ENCODE measurements at places on chromosomes 3 and 15.

DNA sequence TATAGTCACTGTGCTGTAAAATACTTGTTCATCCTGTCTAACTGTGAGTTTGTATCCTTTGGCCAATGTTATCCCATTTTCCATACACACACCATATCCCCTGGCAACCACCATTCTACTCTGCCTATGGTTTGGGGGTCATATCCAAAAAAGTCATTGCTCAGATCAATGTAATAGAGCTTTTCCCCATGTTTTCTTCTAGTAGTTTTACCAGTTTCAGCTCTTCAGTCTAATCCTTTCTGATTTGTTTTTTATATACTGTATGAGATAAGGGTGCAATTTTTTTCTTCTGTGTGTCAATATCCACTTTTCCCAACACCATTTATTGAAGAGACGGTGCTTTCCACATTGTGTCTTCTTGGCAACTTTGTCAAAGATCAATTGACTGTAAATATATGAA lies 14.0 kb upstream of the DLG1 start:
- no peak overlapping the region for H3K4me3 ChIP-seq
- peaks cover 3% of the 10 kb centered on the region for H3K36me3 ChIP-seq
- no peak for DNase-seq

DNA sequence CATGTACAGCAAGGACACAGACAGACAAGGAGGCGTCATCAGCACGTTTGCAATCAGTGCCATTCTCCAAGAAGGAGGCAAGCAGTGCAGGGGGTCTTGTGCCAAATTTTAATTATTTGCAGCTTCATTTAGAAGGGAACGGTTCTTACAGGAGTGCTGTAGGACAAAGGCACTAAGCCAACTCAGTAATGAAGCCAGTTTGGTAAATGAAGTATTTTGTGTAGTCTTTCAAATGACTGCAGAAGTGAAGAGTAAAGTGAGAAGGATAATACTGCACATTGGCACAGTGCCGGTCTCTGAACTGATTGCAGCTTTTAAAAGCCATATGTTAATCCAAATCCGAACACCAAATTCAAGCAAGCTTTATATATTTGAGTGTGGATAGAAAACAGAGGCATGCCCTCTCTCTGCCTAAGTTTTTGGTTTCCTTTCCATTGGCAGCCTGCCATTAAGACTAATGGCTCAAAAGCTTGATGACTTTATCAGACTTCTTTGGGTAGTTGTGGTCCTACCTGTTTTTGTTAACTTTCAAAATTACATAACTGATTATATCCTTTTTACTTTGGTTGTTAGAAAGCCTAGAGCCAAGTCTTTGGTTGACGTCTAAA lies 101.3 kb downstream of the SENP2 start:
- H3K27ac ChIP-seq: no peak overlapping the region
- H3K4me1 ChIP-seq: no peaks in the 10 kb centered on the region
- peaks cover 32% of the 10 kb centered on the region for H3K27me3 ChIP-seq
- H3K36me3 ChIP-seq: no peaks in the 10 kb centered on the region
- no peak overlapping the region for H3K4me3 ChIP-seq

DNA sequence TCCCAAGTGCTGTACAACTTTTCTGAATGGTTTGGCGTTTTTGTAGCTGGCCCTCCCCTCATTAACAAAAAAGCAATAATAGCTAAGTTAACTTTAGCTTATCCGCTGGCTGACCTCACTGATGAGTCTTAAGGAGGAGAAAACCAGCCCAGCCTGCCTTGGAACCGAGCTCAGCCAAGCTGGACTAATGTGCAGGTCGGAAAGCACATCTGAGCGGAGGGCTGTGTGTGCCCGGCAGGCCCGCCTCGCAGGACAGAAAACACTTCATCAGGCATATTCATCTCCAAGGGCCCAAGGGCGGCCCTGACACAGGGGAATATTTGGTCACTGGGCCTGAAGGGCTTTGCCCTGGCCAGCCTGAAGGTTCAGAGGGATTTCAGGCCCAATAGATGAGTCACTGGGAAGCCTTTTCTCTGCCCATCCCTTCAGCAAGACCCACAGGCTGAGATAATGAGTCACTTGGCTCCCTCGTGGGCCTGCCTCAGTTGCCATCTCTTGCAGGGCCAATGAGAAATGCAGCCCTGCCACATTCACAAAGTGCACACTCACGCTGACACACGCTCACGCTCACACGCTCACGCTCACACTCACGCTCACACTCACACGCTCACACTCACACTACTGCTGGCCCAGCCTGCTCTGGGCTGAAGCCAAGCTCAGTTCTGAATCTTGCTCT lies 75.1 kb downstream of the SLC12A8 start:
- no peaks in the 10 kb centered on the region for H3K36me3 ChIP-seq
- H3K4me3 ChIP-seq: no peak overlapping the region
- H3K4me1 ChIP-seq: peaks cover 26% of the 10 kb centered on the region

GRCh38 chr3:193963808-193964516 lies 172.0 kb upstream of the HES1 start:
- H3K27me3 ChIP-seq: peaks cover 84% of the 10 kb centered on the region
- no peak for DNase-seq
- H3K27ac ChIP-seq: no peak overlapping the region
- H3K4me1 ChIP-seq: peaks cover 4% of the 10 kb centered on the region

Measured in T-helper 17 cell (primary cell).